ENCODE measurements at places on chromosomes 2 and 18.

DNA sequence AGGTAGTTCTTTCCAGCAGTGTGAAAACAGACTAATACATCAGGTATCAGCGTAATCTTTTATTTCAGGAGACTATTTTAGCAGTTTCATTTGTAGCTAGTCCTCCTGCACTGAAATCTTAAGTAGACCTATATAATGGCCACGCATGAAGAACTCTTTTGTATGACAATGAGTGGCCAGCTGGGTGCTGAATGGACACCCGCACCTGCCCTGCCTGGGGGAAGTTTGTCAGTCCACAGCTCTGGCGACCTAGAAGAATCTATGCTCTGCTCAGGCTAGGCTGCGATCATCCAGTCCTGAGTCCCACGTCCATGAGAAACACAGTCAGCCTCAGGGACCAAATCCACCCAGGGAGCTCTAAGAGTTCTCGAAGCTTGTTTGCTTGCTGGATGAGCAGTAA is 709.2 kb upstream of the ID2 start:
- no peak for DNase-seq

GRCh38 chr18:11008505-11008904 is 140.9 kb downstream of the PIEZO2 start:
- DNase-seq, result no peak

DNA sequence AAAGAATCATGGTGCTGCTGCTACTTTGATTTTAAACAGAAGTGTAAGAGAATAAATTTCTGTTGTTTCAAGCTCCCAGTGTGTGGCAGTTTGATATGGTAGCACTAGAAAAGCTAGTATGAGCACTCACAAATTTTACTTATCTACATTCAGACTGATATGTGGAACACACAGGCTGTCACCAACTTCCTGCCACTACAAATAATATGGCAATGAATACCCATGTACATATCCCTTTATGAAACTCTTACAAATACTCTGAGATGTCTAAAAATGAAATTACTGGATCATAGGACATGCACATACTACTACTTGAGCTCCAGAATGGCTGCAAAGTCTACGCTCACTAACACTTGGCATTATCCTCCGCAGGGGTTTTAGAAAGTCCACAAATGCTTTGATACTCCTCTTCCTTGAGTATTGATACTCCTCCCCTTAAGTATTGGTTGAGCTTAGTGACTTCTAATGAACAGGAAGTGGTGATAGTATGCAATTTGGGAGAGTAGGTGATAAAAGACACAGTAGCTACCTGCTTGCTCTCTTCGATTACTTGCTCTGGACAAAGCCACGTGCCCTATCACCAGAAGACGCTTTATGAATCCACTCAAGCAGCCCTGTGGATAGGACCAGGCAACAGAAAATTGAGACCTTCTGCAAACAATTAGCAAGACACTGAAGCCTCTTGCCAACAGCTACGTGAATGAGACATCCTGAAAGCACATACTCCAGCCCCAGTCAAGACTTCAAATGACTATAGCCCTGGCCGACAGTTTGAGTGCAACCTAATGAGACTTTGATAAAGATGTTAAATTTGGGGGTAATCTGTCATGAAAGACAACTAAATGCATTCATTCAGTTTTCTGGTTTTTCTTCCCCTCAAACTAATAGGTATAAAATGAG is 35.4 kb downstream of the FBXO11 start:
- no peak for DNase-seq

- no peak for DNase-seq
Observed at GRCh38 chr18:27604583-27604982, 419.5 kb upstream of the CHST9 start.

GRCh38 chr2:102062802-102063201 is 71.0 kb downstream of the IL1R2 start:
- DNase-seq, result no peak

GRCh38 chr2:176178038-176178756 is 10.3 kb upstream of the HOXD1 start:
- no peak for DNase-seq

GRCh38 chr2:56450772-56451171 is 267.0 kb downstream of the CCDC85A start:
- no peak for DNase-seq

DNA sequence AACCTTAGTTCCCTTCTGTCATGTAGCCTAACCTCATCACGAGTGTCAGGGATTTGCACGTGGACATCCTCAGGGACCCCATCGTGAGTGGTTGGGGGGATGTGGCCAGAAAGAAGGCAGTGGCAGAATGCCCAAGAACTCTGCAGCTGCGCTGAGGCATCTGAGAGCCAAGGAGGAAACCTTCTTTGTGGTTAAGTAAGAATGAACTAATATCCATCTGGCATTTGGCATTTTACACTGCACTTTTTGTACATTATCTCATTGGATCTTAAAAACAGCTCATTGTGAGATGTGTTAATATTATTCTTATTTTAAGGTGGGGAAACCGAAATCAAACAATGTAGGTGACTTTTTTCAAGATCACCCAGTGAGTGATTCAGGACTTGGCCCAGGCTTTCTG is 32.6 kb upstream of the APCDD1 start:
- DNase-seq, result no peak

GRCh38 chr2:241061275-241061674 is 40.8 kb downstream of the MTERF4 start:
- no peak for DNase-seq

DNA sequence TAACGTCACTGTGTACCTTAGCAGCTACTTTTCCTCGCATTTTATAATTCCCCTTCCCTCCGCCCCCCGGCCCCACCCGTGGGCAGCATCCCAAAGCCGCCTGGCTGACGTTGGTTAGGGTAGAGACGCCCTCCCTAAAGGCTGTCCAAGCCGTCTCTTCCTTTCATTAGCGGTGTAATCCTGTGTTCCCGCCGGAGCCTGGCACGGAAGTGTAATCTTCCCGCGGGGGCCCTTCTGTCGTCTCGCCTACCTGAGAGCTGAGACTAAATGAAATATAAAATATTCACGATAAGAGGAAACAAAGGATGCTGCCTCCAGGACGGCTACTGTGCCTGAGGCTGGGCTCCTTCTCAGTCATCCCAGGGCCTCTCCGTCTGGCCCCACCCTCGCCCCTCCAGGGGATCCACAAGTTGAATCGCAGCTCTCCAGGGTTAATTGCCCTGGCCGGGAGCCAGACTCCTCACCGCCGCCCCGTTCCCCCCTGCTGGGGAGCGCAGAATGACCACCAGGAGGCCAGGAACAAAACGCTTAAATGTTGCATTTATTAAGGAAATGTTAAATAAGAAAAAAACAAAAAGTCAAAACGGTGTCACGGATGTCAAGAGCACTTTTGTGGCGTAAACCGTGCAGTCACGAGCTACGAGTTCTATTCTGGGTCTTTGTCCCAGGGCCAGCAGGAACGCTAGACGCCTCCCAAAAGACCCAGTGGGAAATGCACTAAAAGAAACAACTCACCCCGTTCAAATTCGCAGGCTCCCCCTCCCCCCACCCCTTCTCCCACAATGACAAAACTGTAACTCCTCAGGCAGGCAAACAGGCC is 1.5 kb downstream of the RPRM start:
- DNase-seq, result no peak

GRCh38 chr2:122300758-122301157 is 545.3 kb downstream of the TSN start:
- no peak for DNase-seq

- no peak for DNase-seq
Observed at GRCh38 chr18:10249801-10250200, 204.6 kb upstream of the APCDD1 start.

GRCh38 chr2:27249891-27250651 is 12.8 kb downstream of the SLC30A3 start:
- DNase-seq, result peak; percentile 73

DNA sequence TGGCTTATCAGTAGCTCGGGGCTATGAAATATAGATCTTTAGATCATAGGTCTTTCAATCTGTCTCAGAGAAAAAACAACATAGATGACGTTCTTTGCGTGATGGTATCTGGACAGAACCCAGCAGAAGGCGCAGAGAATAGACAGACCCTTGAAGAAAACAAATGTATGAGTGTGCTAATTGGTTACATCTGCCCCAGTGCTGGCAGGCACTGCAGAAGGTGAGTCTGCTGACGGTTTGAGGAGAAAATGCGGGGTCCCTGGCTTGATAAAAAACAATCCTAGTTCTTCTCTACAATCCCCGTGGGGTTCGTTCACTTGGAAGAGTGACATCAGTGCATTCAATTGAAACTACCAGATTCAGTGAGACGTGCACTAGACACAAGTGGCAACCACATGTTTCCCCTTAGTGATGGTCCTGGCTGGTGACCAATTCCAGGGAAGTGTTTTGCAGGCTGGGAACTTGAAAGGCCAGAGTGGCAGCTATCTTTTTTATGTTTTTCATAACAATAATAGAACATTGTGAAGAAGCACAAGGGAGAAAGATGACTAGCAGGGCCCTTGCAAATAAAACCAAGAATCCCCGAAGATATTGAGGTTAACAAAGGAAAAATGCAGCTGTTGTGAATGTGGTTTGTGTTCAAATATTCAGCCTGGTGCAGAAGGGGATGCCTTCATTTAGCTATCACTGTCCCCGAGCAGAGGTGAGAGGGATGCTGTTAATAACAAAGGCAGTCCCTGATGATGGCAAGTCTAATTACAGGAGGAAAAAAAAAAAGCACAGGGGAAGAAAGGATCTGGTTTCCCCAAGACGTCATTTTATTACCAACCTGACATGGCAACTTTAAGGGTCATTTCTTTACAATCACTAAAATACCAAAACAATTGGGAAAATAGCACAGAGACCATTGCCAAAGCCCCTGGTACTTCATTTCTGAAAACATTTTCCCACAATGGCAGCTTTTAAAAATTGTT is 337.6 kb upstream of the FIGN start:
- no peak for DNase-seq

GRCh38 chr2:230932556-230933511 is 7.8 kb upstream of the GPR55 start:
- no peak for DNase-seq

DNA sequence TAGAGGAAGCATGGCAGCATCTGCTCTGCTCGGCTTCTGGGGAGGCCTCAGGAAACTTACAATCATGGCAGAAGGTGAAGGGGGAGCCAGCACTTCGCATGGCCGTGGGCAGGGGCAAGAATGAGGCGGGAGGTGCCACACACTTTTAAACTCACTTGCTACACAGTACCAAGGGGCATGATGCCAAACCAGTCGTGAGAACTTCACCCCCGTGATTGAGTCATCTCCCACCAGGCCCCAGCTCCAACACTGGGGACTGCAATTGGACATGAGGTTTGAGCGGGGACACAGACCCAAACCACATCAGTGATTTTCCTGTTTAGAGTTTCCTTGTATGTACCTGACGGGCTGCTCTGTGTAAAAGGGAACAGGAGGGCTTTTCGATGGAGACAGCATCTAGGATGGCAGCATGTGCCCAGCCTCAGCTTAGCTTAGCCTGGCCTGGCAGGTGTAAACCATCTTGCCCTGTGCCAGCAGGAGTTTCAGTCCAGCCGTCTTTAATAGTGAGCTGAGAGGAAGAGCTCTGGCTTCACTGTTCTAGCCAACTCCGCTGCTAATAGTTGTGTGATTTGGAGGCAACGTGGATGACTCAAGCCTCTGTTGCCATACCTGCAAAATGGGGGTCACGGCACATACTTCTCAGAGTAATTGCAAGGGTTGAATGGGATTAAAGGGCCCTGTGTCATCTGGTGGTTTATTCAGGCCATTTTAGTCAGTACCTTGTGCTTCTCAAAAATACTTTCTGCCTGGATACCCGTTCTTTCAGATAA is 101.8 kb downstream of the ASAP2 start:
- DNase-seq, result no peak

GRCh38 chr18:78818495-78818894 is 161.1 kb upstream of the SALL3 start:
- DNase-seq, result no peak

GRCh38 chr2:20370191-20370590 is 19.5 kb upstream of the PUM2 start:
- no peak for DNase-seq

GRCh38 chr2:47503481-47504070 is 100.6 kb downstream of the MSH2 start:
- DNase-seq, result no peak

DNA sequence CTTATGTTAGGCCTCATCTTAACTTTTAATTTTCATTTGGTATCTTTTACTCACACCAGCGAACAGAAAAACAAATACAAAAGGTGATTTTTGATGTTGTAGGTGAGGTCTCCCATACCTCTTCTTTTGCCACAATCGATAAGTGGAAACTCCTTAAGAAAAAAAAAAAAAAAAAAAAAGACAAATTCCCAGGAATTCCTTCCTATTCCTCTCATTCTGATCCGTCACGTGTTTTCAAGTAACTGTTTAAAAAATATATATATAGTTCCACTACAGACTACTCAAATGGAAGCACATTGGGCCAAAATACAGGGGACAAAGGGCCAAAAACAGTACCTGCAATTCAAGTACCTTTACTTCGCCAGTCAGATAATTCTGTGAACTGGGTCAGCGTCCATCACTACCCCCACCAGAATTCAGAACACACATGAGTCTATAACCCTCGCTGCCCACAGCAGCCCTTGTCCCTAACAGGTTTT is 16.5 kb downstream of the NMUR1 start:
- no peak for DNase-seq

GRCh38 chr2:61367177-61367576 is 103.7 kb downstream of the USP34 start:
- DNase-seq, result no peak

DNA sequence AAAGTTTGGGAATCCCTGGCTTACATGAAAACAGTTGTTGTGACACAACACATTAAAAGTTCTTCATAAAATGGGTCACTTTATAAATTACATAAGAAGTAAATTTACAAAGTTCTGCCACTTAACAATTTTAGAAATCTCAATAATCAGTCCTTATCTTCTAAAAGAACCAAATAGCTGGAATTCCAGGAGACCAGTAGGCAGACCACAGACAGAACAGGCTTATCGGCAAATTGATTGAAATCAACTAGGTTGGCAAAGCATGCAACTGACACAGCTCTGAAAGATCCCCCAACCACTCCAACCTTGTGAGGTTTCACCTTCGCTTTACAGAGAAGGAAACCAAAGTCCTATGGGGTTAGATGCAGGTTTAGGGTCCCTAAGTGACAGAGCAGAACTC is 103.0 kb downstream of the DNER start:
- no peak for DNase-seq

GRCh38 chr2:73004466-73004865 is 67.0 kb downstream of the SFXN5 start:
- no peak for DNase-seq

DNA sequence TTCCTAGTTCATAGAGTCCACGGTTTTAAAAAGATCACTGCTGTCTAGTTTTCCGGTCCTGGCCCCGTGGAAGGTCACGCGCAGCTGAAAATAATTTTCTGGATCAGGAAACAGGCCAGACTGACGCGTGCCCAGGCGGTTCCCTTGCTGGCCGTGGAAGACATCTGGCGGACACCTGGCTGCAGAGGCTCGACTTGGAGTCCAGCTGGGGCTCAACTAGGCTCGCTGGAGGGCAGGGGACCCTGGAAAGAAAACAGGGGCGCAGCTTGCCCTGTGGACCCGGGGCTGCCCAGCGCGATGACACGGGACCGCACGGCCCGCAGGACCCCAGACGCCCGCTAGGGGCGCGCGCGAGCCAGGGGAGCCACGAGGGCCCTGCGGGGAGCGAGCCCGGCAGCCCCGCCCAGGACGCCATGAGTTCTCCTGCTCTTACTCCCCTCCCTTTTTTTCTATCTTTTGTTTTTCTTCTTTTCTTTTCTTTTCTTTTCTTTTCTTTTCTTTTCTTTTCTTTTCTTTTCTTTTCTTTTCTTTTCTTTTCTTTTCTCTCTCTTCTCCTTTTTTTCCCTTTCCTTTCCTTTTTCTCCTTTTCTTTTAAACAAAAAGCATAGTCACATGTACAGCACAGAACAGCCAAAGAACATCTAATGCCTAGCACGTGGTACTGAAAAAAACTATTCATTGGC is 43.2 kb upstream of the UBE2F start:
- DNase-seq, result peak; percentile 84

- no peak for DNase-seq
Observed at GRCh38 chr2:9178904-9179571, 27.6 kb upstream of the ASAP2 start.

Data from activated T-cell treated with anti-CD3 and anti-CD28 coated beads for 48 hours (primary cell).